ENCODE measurements at places on chromosomes 6 and 20. TPM values are rescaled to one million over a fixed set of nuclear protein-coding genes. Genes with fewer than 3 reads are reported as not detected.

DNA sequence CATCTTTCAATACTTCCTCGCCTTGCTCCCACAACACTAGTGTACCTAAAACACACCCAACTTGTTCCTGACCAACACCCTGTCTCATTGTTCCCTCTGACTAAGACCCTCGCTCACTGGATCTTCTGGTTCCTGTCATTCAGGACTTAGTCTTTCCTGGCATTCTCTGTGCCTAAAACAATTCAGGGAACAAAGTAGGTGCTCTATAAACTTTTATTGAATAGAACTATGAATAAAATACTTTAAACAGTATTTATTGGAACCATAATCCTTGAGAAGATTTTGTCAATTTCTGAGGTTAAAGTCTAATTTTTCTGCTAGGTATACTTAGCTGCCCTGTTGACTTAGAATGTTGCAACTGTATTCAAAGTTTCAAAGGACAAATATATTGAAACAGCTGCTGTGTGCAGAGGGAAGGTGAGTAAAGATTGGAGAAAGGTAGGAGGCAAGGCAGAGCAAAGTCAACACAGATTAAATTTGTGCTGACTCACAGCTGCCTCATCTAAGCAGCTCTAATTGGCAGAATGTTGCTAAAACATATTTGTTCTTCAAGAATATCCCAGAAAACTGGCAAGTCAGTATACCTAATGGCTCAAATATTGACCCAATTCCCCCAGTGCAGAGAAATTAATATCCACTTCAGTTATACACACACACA lies 37.6 kb downstream of the GSTA2 start:
- no peak overlapping the region for H3K27ac ChIP-seq
- no peak overlapping the region for H3K4me3 ChIP-seq
- H3K36me3 ChIP-seq, result no peaks in the 10 kb centered on the region

GRCh38 chr6:71724456-71725125 lies 161.8 kb upstream of the RIMS1 start:
- no peak for DNase-seq
- no peaks in the 10 kb centered on the region for H3K4me1 ChIP-seq
- no peaks in the 10 kb centered on the region for H3K36me3 ChIP-seq
- no peak overlapping the region for H3K27ac ChIP-seq

DNA sequence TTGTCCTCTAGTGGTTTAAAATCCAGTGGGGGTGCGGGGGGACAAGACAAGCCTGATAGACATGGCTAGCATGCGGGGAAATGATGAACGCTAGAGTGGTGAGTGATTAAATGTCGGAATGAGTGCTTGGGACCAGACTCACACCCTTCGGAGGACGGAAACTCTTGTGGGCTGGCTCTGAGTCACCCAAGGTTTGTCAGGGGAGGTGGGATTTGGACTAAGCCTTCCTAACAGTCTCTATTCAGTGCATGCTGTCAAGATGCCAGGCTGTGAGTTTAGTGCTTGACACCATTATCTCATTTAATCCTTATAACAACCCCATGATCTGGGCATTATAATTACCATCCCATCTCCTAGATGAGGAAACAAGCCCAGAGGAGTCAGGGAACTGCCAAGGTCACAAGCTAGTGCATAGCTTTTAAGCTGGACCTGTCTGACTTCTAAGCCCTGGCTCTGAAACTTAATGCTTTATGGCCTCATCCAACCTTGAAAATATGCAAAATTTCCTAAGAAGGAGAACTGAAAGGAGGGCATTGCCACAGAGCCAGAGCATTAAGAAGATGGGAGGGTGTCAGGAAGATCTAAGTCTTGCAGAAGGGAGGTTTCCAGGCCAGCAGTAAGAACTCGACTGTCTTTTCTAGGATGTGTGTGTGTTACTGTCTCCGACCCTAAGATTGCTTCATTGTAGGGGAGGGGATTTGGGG lies 168.7 kb upstream of the LRFN2 start:
- DNase-seq, result peak; percentile 21
- H3K36me3 ChIP-seq, result no peaks in the 10 kb centered on the region
- peaks cover 45% of the 10 kb centered on the region for H3K27me3 ChIP-seq
- no peak overlapping the region for H3K4me3 ChIP-seq
- peaks cover 4% of the 10 kb centered on the region for H3K4me1 ChIP-seq
- H3K27ac ChIP-seq, result no peak overlapping the region

DNA sequence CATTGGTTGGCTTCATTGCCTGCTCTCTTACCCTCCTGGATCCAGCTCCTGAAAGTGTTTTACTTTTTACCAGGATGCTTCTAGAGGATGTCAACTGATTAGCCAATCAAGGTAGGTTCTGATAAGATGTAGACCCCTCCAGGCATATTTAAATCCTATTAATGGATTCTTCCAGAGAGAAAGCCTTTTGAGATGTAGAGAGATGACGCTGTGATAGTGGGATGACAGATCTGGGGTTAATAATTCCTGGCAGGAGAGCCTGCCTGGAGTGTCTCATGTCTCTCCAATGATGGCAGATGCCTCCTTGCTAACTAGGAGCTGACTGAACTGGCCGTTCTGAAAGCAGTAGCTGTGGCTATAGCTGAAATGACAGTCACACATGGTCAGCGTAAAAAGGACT lies 116.9 kb upstream of the DTNBP1 start:
- no peak overlapping the region for H3K4me3 ChIP-seq
- H3K27ac ChIP-seq, result peak overlapping the region; percentile 65
- H3K4me1 ChIP-seq, result peaks cover 54% of the 10 kb centered on the region
- DNase-seq, result no peak
- H3K27me3 ChIP-seq, result no peaks in the 10 kb centered on the region
- no peaks in the 10 kb centered on the region for H3K36me3 ChIP-seq

GRCh38 chr6:7224731-7225130 lies 88.3 kb downstream of the SSR1 start:
- H3K27me3 ChIP-seq, result no peaks in the 10 kb centered on the region
- H3K4me3 ChIP-seq, result no peak overlapping the region
- H3K27ac ChIP-seq, result no peak overlapping the region
- peaks cover 42% of the 10 kb centered on the region for H3K36me3 ChIP-seq
- DNase-seq, result no peak

GRCh38 chr6:5599127-5599526 lies 337.8 kb downstream of the FARS2 start:
- H3K4me3 ChIP-seq, result no peak overlapping the region
- no peak for DNase-seq
- peaks cover 3% of the 10 kb centered on the region for H3K36me3 ChIP-seq
- H3K4me1 ChIP-seq, result peaks cover 2% of the 10 kb centered on the region
- no peaks in the 10 kb centered on the region for H3K27me3 ChIP-seq

GRCh38 chr20:9093218-9093957 lies 24.5 kb downstream of the PLCB4 start:
- H3K36me3 ChIP-seq, result no peaks in the 10 kb centered on the region
- H3K27ac ChIP-seq, result no peak overlapping the region
- H3K4me3 ChIP-seq, result no peak overlapping the region
- H3K27me3 ChIP-seq, result no peaks in the 10 kb centered on the region

The FAM120B gene
- 21.9 TPM for total RNA-seq

The STX11 gene
- total RNA-seq, result 20.9 TPM
